ENCODE measurements at places on chromosomes 5 and 9.

DNA sequence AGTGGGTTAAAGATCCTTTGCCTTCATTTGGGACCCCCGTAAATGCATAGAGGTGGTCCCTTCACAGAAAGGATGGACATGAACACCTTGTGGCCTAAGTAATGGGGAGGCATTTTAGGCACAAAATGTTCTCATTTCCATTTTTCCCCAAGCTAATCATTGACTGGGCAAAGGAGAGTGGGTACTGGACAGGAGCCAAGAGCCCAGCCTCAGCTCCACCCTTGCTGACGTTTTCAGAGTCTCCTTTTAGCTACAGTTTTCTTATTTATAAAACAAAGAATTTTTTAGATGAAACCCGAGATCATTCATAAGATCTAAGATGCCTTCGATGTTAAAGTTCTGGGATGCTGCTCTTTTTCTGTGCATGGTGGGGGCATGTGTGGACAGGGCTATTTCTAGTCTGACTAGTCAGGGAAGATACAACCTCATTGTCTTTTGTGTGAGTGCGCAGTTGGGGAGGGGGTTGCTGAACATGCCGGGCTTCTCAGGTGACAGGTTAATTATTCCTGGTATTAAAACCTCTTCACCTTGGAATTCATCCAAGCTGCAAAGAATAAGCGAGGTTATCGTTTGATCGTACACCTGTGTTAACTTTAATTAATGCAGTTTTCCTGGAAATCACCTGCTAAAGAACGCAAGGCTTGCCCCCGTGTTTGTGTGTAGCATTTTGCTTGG lies 48.4 kb downstream of the ADAMTS16 start:
- no peak for DNase-seq

GRCh38 chr5:54990841-54991258 lies 5.5 kb upstream of the ESM1 start:
- no peak for DNase-seq

DNA sequence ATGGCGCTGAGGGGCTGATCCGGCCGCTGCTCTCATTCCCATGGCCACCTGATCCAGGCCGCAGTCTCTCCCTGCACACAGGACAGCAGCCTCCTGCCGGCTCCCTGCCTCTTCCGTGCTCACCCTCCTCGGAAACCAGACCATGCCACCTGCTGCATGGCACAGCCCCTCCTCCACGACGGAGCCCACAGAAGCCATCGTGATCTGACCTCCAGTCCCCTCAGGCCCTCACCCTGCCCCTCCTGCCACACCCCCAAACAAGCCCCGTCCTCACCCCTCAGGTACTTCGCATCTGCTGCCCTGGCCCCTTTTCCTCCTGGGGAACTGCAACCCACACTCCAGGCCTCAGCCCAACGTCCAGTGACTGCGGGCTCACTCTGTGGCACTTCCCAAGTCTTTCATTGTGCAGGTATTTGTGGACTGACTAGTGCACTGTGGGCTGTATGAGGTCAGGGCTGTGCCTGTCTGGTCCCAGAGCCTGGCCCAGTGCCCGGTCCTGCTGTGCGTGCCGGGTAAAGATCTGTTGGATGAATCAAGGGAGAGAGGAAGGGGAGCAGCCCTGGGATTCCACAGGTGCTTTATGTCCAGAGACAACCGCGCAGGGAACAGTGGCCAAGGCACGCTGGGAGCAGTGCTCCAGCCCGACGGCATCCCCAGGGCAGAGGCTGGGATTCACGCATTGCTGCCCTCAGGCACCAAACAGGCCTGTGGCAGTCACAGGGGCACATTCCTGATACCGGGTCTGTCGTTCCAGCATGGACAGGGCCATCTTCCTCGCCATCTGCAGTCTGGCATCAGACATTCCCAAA lies 86.1 kb downstream of the ADAMTS2 start:
- DNase-seq: no peak

DNA sequence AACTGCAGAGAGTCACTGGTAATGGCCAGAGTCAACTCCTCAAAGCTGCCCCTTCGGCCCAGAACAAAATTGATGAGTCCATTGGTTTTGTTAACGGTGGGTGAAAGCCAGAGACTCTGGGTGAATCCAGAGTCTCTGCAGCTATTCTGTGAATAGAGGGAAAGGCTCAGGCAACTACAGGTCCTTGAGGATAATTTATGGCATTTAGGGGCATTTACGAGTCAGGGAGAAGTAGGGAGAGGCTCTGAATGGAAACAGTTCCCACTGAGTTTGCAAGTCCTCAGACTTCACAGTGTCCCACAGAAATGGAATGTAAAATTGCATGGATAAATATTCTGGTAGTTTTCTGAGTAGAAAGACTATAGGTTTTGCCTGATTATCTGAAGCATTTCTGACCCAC lies 257.8 kb downstream of the SEC61B start:
- DNase-seq: no peak

- DNase-seq: no peak
These were observed 127.0 kb downstream of the CWC27 start for GRCh38 chr5:64895748-64896147.

DNA sequence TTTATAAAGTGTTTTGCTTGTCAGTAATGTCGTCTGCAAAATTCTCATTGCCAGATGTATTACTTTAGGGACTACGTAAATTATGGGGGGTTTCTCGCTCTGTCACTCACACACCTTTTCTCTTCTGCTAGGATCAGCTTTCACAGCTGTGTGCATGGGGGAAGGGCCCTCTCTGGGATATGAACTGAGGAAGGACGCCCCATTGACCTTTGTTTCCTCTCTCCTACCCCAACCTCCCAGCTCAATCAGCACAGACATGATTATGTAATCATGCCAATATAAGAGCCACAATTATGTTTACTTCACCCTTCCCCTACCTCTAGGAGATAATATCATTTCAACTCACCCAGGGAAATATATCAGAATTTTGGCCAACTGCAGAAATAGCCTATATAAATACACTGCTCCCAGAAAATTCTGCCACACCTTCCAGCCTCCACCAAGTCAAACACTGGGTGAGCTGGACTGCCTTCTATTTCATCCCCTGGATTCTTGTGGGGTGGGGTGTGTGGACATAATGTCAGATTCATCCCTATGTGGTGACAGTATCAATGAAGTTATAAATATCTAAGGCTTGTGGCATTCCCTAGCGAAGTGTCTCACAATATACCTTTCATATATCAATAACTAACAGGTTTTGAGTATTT lies 12.6 kb upstream of the SEMA5A start:
- no peak for DNase-seq

- DNase-seq: no peak
These were observed 180.6 kb downstream of the SNCAIP start for GRCh38 chr5:122492675-122493074.

GRCh38 chr5:41143131-41143901 lies 70.0 kb downstream of the C6 start:
- no peak for DNase-seq

- no peak for DNase-seq
These were observed 2384.8 kb upstream of the ACO1 start for GRCh38 chr9:29999645-30000044.

GRCh38 chr5:163677092-163677491 lies 171.7 kb downstream of the MAT2B start:
- no peak for DNase-seq

DNA sequence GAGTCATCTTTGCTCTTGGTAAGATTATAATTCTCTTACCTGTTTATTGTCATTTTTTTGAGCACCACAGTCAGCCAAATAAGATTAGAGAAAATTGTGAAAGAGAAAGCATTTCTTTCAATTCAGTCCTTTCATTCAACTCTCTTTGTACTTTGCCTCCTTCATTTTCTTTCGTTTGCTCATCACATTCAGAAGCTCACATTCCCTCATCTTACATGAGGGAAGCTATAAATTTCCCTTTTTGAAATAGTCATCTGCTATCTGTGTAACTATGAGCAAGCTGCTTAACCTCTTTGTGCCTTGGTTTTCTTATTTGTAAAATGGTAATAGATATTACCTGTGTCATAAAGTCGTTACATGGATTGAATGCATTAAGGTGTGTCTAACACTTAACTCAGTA lies 41.4 kb downstream of the PAM start:
- no peak for DNase-seq

GRCh38 chr9:89444925-89445765 lies 52.8 kb downstream of the SEMA4D start:
- no peak for DNase-seq

DNA sequence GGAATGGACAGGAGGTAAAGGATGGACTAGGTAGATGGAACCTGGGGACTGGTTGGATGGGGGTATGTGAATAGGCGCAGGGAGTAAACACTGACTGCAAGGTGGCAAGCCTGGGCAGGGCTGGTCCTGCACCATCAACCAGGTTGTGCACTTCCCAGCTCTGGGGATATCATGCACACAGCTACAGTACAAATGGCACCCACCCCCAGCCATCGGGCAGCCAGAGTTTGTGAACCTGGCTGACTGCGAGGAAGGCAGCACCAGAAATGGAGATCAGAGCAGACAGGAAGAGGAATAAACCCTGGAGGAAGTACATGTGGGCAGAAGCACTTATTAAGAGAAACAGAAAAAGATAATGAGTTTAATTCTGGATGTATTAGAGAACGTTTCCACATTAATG lies 229.1 kb downstream of the ESM1 start:
- no peak for DNase-seq

DNA sequence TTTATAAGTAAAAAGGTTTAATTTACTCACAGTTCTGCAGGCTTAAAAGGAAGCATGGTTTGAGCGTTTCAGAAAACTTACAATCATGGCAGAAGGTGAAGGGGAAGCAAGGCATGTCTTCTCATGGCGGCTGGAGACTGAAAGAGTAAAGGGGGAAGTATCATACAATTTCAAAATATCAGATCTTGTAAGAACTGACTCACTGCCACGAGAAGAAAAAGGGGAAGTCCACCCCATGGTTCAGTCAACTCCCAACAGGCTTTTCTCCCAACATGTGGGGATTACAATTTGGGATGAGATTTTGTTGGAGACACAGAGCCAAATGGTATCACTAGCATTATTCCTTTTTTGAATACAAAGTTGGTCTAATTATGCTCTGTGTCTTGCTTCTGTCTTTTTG lies 627.9 kb upstream of the ST8SIA4 start:
- DNase-seq: no peak

GRCh38 chr9:33125871-33126823 lies 41.0 kb downstream of the B4GALT1 start:
- no peak for DNase-seq

DNA sequence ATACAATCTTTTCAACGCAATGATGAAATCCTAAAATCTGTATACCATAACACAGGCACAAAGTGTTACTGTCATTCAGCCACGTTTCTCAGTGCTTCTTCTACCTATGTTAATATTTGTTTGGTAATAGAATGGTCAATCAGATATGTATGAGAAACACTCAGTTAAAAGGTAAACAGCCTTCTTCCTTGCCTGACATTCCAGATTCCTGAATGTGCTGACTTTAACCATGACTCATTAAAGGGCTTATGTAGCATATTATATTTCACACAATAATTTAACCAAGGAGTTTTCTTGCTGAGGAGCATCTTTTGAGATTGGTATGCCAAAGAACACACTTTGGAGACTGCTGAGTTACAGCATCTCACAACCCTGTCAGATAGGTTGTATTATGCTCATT lies 187.6 kb downstream of the CETN3 start:
- peak; percentile 53 for DNase-seq

- DNase-seq: no peak
These were observed 27.0 kb upstream of the FRRS1L start for GRCh38 chr9:109193974-109194556.

DNA sequence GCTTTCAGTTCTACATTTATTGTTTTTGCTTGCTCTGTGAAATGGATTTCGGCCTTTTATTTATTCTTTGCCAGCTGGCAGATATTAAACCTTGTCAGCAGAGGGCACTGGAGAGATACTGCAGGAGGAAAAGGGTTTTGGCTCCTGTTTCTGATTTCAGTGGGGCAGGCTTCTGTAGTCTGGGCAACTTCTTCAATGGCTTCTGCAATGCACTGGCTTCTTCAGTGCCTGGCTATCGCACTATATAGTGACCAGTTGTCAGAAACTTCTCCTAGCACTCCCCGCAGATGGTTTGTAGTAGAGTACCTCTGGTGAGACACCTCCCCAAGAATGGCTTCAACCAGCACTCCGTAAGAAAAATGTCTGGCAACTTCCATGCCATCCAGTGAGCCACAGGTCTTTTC lies 3.2 kb upstream of the NFX1 start:
- no peak for DNase-seq

DNA sequence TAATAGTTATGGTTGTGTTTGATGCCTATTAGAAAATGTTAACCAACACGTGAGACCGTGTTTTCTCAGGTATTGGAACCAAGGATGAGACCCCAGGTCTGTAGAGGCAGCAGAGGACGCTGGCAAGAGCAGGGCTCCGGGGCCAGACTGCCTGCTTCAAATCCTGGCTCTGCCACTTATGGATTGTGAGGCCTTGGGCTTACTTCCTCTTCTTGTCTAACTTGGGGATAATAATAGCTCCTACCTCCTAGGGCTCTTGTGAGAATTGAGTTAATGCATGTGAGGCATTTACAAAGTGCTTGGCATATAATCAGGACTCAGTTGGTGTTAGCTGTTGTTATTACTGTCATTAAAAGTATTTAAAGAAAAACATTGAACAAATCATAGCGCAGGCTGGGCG lies 85.5 kb upstream of the PITX1 start:
- DNase-seq: no peak

DNA sequence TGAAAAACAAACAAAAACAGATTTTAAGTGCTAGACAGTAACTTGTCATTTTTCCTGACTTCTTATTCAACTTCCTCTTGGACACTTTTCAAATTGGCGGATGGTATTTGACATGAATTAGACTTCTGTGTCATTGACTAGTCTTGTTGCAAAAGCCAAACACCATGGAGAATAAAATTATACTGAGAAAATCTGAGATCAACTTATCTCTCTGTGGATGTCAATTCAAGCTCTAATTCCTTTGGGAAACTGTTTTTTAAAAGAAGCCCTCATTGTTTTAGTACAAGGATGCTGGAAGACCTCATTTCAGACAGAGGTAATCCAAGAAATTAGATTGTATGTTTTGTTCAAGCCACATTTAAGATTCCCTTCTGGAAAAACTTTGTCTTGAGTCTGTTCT lies 831.0 kb downstream of the SEMA5A start:
- no peak for DNase-seq

Measured in Panc1 (cell line).